ENCODE measurements at places on chromosomes 7 and 10.

- DNase-seq = no peak
Observed at GRCh38 chr10:101405001-101405400, 51.0 kb downstream of the BTRC start.

GRCh38 chr10:12042409-12042796, 206 bp downstream of the UPF2 start:
- DNase-seq = no peak

DNA sequence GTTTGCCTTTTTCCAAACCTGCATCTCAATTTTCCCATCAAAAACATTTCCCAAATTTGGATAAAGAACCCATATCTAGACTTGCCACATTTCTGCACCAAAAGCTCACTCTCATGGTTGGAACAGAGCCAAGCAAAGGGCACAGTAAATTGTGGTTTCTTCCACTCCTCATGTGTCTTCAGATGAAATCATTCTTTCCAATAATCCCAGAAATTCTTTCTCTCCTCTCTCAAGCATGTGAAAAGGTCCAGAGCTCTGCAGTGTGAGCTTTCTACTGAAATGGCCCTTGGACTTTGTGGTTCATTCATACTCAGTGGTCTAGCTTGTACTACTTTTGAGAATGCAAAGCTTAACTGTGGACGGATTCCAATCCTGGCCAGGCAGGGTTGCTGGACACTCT, 19.8 kb downstream of the PRSS2 start:
- DNase-seq = no peak

- no peak for DNase-seq
Observed at GRCh38 chr10:22875581-22875980, 52.3 kb upstream of the ARMC3 start.

GRCh38 chr7:117313582-117313981, 9.3 kb downstream of the WNT2 start:
- no peak for DNase-seq

GRCh38 chr10:103765981-103766380, 89.4 kb downstream of the SH3PXD2A start:
- no peak for DNase-seq

DNA sequence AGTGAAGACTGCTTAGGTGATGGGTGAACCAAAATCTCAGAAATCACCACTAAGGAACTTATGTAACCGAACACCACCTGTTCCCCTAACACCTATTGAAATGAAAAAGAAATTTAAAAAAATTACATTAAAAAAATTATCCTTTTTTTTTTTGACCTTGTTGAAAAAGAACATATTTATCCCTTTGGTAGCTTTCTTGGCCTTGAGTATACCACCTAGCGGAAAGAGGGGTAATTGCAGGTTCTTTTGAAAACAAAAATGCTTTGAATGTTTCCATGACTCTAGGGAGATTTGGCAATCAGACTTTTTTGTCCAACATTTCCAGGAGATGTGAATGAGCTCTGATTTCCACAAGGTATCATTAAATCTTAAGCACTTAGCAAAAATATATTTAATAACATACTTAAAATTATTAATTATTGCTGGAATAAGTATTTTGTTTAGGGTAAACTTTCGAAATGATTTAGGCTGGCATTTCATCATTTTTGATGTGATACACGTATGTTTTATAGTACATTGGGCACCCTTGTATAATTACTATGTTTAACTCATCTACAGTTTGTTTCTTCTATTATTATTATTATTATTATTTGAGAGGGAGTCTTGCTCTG, 47.0 kb upstream of the ELMO1 start:
- no peak for DNase-seq

- no peak for DNase-seq
Observed at GRCh38 chr10:13003759-13004158, 2.2 kb upstream of the CCDC3 start.

DNA sequence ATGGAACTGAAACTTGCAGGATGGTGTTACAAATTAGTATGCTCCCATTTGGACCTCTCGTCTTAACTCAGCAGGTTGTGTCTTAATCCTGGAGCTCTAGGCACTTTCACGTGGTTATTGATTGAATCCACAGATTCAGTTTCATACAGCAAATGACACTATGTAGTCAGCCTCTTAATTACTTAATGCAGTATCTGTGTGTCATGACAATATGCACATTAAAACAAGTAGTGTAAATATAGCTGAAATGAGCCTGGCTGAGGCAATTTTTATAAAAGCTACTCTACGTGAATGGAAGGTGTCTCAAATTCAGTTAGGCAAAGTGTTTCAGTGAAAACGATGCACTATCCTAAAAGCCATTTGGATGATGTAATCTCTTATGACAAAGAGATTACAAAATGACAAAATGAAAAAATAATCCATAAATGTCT, 86.8 kb downstream of the CD36 start:
- no peak for DNase-seq

All from GM04504 (cell line).